ENCODE measurements at places on chromosomes 12 and 14.

- no peak for DNase-seq
Measured at GRCh38 chr14:77541905-77542304, 43.3 kb upstream of the ISM2 start.

DNA sequence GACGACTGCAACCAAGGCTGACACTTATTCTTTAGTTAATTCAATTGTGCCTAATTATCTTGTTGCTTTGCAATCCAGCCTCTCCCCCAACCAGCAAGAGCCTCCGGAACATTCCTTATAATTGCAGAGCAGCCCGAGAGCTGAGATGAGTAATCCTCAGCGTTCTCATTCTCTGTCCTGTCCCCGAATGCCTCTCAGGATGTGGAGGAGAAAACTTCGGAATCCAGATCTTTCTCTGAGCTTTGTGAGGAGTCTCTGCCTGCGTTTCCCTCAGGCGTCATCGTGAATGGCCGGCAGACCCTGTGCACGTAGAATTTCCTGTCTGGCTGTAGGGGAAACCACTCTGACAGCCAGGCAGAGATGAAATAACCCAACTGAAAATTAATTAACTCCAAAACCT lies 160.5 kb upstream of the DIO3 start:
- DNase-seq, result no peak

DNA sequence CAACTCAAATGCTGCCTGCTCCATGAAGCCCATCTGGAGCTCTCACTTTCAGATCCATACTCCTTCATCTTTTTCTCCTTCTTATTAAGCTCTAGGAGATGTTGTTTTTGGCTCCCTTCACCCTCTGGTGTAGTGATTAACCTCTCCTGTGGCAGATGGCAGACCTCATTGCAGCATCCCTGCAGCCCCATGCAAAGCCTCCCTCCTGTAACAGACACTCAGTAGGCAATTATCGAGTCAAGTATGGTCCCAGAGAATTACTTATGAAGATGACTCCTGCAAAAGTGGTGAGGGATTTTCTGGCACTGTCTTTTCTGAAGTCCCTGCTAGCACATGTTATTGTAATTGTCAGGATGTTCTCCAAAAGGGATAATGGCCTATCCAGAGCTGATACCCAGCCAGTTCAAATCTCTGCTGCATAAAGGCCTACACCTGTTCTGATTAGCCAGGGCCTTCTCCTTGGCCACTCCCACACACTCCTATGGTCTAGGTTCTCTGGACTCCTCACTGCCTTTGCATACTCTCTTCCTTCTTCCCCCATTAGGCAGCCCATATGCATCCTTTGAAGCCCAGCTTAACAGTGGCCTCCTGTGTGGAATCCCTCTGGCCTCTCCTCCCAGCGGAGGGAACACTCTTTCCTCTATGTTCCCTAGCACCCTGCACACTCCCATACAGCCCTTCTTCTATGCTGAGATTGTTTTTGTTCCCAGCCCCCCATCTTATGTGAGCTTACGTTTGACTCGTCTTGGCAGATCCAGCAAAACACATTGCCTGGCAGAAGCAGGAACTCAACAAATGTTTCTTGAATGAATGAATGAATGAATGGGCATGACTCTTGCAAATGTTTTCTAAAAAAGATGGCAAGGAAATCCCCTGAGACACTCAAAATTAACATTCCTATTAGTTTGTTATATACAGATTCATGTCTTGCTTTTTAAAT lies 43.9 kb upstream of the MDM1 start:
- no peak for DNase-seq

GRCh38 chr14:50362764-50363713 lies 33.6 kb downstream of the CDKL1 start:
- DNase-seq, result no peak

GRCh38 chr14:53601409-53601808 lies 355.2 kb downstream of the BMP4 start:
- DNase-seq, result no peak

DNA sequence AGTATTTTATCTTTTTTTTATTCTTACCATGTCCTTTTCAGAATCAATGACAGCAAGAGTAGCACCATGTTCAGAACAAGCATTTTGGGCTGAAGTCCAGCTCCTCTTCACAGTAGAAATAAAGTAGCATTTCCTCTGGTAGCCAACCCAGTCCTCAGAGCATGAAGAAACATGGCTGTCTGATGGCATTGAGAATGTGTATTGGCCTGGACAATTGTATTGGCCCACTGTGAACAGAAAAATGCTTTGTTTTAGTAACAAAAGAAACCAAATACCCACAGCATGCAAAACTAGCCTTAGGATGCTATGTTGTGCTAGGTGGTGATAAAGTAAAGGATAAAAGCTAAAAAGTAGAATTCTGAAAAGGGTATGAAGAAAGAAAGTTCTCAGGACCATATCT lies 5.7 kb downstream of the CD69 start:
- DNase-seq, result no peak

DNA sequence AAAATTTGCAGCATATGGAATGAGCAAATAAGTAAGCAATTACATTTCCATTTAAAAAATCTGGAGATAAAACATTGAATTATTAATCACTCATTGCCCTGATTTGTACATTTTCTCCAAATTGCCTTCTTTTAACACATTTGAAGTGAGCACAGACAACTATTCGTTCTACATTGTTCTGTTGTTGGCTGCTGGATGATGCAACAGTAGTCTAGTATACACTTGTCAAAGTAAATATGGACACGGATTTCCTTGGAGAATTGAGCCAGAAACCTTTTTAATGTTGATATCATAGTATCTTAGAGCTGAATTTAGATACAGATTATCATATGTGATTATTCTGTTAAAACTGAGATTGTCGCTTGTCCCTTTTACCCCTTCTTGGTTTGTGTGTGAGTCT lies 188.2 kb downstream of the FUT8 start:
- no peak for DNase-seq

DNA sequence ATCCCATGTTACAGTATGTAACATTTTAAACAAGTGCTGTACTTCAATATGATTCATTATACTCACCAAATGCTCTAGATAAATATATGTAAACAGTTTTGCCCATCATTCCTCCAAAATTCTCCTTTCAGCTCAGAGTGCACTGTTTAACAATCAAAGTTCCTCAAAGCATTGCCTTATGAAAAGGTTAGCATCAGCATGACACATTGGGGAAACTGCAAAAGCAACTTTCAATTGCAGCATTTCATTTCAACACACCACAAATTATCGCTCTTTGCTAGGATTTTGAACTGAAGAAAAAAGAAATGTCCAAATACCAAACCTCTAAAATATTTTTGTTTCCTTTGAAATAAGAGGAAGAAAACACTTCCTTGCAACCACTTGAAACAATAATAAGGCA lies 413.2 kb downstream of the FLRT2 start:
- DNase-seq, result no peak

- DNase-seq, result no peak
Measured at GRCh38 chr12:101181776-101182175, 28.3 kb downstream of the SLC5A8 start.

DNA sequence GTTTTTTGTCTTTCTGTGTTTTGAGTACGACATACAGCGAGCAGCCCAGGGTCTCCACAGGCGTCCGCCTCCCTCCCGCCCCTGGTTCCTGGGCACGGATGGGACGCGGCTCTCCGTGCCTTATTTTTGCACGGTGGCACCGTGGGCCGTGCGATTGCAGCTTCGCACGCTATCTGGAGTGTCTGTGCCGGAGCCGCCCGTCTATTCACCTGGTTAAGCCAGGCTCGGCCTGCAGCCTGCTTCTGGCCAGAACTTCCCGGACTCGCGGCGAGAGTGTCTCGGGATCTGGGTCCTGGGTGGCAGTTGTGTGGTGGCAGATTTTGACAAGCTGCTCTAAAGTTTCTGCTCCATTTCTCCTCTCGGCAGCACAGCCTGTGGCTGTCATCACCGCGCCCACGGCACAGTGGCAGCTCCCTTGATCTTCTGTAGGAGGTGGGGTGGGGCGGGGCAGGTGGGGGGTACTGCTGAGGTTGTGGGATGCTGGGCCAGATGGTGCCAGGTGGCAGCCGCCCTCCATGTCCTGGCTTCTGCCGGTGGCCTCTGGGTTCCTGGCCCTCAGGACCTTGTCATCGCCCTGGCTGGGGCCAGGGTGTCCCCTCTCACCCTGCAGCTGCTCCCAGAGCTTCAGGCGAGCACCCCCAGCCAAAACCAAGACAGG lies 2.9 kb downstream of the MMP17 start:
- no peak for DNase-seq

DNA sequence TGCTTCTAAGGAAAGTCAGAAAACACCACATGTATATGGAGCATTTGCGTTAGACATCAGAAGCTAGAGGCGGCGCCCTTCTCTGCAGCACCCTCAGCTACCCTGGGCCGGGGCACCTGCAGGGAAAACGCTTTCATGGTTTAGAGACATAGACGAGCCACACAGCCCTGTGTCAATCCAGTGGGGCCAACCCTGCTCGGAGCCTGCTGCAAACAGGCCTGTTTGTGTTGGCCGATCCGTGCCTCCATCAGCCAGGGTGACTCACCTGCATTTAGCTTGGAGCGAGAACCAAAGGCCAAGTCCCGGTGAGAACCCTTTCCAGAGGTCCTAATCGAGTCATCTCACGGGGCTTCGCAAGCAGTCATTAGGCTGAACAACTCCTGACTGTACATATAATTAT lies 19.5 kb upstream of the FZD10 start:
- DNase-seq, result no peak

DNA sequence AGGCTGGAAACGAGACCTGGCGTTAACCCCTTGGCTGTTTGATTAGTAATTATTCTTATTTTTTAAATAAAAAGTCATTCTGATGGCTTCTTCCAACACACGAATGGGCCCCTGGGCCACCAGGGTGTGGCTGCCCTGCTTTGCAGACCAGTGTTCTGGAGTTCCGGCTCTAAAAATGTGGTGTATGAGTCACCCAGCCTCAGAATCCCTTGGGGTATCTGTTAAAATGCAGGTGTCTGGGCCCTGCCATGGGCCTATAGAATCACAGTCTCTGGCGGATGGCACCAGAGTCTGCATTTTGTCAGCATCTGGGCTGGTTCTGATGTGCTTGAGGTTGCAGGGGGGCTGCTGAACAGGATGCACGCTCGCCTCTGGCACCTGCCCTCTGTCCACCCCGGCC lies 2.5 kb upstream of the PSMC1 start:
- DNase-seq, result no peak

GRCh38 chr12:4978737-4979136 lies 64.9 kb upstream of the KCNA5 start:
- DNase-seq, result no peak

DNA sequence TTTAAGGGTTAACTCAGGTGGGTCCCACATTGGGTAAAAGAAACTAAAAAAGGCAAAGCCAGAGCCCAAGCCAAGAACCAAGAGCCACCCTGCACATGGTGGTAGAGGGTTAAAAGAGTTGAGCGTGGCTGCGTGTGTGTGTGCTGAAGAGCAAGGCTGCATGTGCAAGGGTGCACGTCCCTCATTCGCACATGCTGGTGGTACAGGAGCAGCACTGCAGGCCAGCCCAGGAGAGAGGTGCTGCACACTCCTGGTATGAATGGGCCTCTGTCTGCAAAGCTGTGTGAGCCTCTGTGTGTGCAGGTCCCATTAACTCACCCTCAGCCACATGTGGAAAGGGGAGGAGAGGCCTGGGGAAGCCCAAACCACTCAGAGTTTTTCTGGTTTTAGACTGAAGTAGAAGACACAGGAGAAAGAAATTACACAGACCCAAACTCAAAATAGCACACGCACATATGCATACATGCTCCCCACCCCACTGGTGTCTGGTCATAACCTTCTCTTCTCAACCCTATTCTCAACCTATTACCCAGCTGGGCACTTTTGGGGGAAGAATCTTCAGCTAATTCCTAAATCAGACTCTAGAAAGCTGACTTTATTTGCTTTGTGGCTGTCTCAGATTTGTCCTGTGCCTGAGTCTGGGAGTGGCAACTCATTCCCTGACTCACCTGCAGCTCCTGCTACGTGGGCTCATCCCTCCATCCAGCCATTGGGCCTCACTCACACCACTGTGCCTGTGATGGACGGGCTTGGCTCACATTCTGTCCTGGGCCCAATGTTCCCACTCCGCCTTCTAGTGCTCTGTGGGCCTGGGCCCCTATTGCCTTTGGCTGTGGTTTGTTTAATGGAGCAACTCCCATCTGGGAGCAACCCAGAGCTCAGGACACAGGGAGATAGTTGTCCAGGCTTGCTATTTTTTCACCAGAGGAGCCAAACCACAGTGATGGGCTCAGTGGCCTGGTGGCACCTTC lies 30.8 kb upstream of the COL2A1 start:
- no peak for DNase-seq

GRCh38 chr12:38887770-38888169 lies 17.6 kb downstream of the CPNE8 start:
- no peak for DNase-seq

- DNase-seq, result no peak
Measured at GRCh38 chr12:65307169-65307501, 28.7 kb downstream of the MSRB3 start.

- no peak for DNase-seq
Measured at GRCh38 chr14:95257521-95257920, 62.2 kb downstream of the CLMN start.

GRCh38 chr12:1660304-1661187 lies 30.3 kb upstream of the ADIPOR2 start:
- no peak for DNase-seq

- no peak for DNase-seq
Measured at GRCh38 chr14:56413721-56414120, 165.9 kb upstream of the TMEM260 start.

DNA sequence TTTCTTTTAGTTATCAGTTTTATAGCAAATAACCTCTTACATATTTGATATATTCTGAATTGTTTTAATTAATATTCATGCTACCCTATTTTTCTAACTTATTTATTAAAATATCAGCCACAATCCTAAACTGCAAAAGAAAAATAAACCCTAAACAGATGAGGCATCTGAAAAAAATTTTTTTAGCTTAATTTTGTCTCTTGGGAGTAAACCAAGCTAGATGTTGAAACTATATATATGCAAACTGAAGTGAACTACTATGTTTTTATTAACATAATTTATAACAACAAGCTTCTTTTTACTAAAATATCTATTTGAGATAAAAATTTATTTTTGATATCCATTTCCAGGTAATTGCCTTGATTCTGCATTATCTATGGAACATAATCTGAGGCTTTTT lies 87.6 kb downstream of the PTPRQ start:
- no peak for DNase-seq

GRCh38 chr12:69616025-69616424 lies 5.3 kb upstream of the LRRC10 start:
- DNase-seq, result no peak
